Gastroesophageal sphincter (tissue), 4 donors: ENCODE measurements at places on chromosomes 13 and 19. TPM values are rescaled to one million over a fixed set of nuclear protein-coding genes. Genes with fewer than 3 reads are reported as not detected.

PGLYRP2 gene
- not detected for total RNA-seq

PSG1 gene
- 0.12 TPM for total RNA-seq

ATP8B3 gene
- 0.62 TPM for total RNA-seq

C13orf42 gene
- not detected for total RNA-seq

TMEM238 gene
- total RNA-seq: not detected

DNA sequence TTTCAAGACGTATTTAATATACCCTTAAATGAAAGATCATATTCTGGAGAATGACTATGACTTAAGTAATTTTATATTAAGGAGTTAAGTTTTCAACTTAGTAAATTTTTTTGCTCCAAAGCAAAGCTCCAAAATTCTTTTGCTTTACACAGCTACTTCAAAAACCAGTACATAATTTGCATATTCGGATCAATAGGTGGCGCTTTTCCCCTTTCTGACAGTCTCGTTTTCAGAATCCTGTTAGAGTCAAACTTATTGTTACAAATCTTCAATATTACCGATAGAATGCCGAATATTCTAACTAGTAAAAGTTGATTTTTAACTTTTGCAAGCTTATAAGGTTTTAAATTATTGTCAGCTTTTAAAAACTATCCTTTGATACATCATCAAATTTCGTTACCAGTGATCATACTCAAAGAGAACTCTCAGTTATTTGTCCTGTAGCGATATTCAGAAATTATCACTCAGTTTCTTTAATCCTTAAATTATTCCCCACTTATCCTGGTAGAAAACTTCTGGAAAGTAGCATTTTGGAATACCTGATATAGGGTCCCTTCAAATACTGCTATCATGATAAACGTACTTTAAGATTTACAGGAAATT lies 852.7 kb upstream of the KLHL1 start:
- H3K27me3 ChIP-seq: no peaks in the 10 kb centered on the region
- H3K4me3 ChIP-seq: no peak overlapping the region
- no peaks in the 10 kb centered on the region for H3K36me3 ChIP-seq

DNA sequence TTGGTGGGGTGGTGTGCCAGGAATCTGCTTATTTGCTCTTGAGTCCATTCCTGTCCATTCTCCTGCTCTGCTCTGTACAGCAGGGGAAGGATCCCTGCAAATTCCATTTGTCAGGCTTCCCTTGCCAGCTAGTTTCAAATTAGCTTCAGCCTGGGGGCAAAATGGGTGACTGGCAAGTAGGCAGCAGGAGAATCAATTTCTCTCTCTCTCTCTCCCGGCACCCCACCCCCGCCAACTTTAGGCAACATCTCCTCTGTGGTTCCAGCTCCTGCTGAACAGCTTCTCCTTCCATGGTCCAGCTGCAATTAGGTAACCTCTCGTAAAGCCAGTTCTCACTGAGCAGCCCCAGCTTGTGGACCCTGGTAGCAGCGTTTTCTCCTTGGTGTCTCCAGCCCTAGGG lies 6.7 kb upstream of the MYCBP2 start:
- ATAC-seq: no peak
- H3K27ac ChIP-seq: no peak overlapping the region
- H3K4me1 ChIP-seq: no peaks in the 10 kb centered on the region

DNA sequence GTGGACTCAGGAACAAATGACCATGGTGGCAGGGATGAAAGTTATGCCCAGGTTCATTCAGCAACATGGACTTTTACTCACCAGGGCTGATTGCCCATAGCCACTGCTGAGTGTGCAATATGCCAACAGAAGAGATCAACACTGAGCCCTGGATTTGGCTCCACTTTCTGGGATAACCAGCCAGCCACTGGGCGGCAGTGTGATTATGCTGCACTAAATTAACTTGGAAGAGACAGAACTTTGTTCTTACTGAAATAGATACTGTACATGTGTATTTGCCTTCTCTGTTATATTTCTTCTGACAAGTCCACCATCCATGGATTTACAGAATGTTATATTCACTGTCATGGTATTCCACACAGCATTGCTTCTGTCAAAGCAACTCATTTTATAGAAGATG lies 257.4 kb downstream of the TDRD3 start:
- H3K36me3 ChIP-seq: no peaks in the 10 kb centered on the region
- H3K27ac ChIP-seq: no peak overlapping the region
- no peaks in the 10 kb centered on the region for H3K27me3 ChIP-seq
- peak; percentile 41 for ATAC-seq

- no peak overlapping the region for H3K27ac ChIP-seq
- no peak for ATAC-seq
- H3K4me1 ChIP-seq: no peaks in the 10 kb centered on the region
- H3K36me3 ChIP-seq: peaks cover 52% of the 10 kb centered on the region
- no peak overlapping the region for H3K4me3 ChIP-seq
Measured at GRCh38 chr13:40933508-40934204, 85.5 kb downstream of the ELF1 start.

GRCh38 chr13:27792393-27793218 lies at the start of gene GSX1:
TSS of gene GSX1 (plus strand) at chr13:27792483. CDS start at chr13:27792691, 208 bp downstream.
- H3K4me1 ChIP-seq: no peaks in the 10 kb centered on the region
- peaks cover 100% of the 10 kb centered on the region for H3K27me3 ChIP-seq
- peak within 1 kb of the TSS; percentile 42 for H3K4me3 ChIP-seq
- H3K36me3 ChIP-seq: no peaks in the 10 kb centered on the region
- no peak within 1 kb of the TSS for H3K27ac ChIP-seq
- ATAC-seq: peak; percentile 71

GRCh38 chr13:112953591-112954487 lies 15.2 kb upstream of the MCF2L start:
- no peak overlapping the region for H3K4me3 ChIP-seq
- no peaks in the 10 kb centered on the region for H3K36me3 ChIP-seq
- H3K4me1 ChIP-seq: no peaks in the 10 kb centered on the region
- peaks cover 31% of the 10 kb centered on the region for H3K27me3 ChIP-seq

GRCh38 chr13:111117289-111117688 lies 2.2 kb downstream of the ARHGEF7 start:
- no peak for ATAC-seq
- H3K4me1 ChIP-seq: peaks cover 9% of the 10 kb centered on the region
- no peak overlapping the region for H3K27ac ChIP-seq
- H3K36me3 ChIP-seq: no peaks in the 10 kb centered on the region

GRCh38 chr13:112247471-112248405 lies 128.4 kb upstream of the SPACA7 start:
- peaks cover 8% of the 10 kb centered on the region for H3K27me3 ChIP-seq
- H3K4me3 ChIP-seq: no peak overlapping the region
- no peaks in the 10 kb centered on the region for H3K36me3 ChIP-seq
- ATAC-seq: no peak

- H3K27me3 ChIP-seq: no peaks in the 10 kb centered on the region
- H3K36me3 ChIP-seq: no peaks in the 10 kb centered on the region
- no peak overlapping the region for H3K27ac ChIP-seq
- no peaks in the 10 kb centered on the region for H3K4me1 ChIP-seq
- no peak overlapping the region for H3K4me3 ChIP-seq
Measured at GRCh38 chr13:38415233-38415632, 65.6 kb downstream of the UFM1 start.

- no peak overlapping the region for H3K4me3 ChIP-seq
- H3K27ac ChIP-seq: no peak overlapping the region
- no peaks in the 10 kb centered on the region for H3K4me1 ChIP-seq
Measured at GRCh38 chr19:815775-816499, 5.8 kb downstream of the PLPPR3 start.

GRCh38 chr19:29524912-29525831 lies 622 bp upstream of the VSTM2B start:
- no peaks in the 10 kb centered on the region for H3K36me3 ChIP-seq
- peaks cover 99% of the 10 kb centered on the region for H3K27me3 ChIP-seq
- H3K4me1 ChIP-seq: no peaks in the 10 kb centered on the region
- no peak for ATAC-seq
- H3K27ac ChIP-seq: no peak overlapping the region
- H3K4me3 ChIP-seq: no peak overlapping the region

DNA sequence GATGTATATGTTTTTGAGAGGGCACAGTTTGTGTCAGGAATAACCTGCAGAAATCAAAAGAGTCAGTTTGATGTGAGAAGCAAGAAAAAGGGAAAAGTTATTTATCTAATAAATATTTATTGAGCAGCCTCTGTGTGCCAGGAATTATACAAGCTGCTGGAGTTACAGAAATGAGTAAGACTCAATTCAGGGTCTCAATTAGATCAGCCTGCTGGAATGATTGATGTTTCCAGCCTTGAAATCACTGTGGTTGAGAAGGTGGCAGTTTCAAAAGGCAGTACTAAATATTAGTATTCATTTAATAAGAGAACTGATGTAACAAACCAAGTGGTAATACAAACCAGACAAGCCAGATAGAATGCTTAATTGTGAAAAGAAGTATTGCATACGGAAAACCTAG lies 782.4 kb upstream of the GPC6 start:
- no peak overlapping the region for H3K27ac ChIP-seq
- H3K4me3 ChIP-seq: no peak overlapping the region
- no peaks in the 10 kb centered on the region for H3K4me1 ChIP-seq
- no peak for ATAC-seq
- H3K36me3 ChIP-seq: no peaks in the 10 kb centered on the region
- H3K27me3 ChIP-seq: no peaks in the 10 kb centered on the region

DNA sequence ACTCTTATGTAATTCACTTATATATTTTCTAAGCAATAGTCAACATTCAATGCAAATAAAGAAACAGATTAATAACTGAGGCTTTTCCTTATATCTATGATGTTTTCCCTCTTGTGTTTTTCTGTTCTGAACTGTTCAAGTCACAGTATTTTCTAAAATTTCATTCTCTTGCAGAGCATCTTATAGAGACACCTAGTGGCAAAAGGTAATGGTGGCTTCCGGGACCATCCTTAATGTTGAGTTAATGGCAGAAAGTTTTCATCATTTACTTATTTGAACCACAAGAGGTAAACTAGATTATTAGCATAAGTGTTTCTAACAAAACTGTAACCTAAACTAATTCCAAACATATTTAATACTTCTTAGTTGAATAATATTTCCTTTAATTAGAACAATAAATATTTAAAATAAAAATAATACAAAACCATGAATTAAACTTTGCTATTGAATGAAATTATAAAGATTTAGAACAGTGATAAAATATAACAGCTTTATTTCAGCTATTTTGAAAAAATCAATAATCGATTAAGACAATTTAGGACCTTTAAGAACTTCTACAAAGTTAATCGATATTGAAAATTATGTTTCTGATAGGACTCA lies 1.7 kb upstream of the SLITRK5 start:
- H3K4me1 ChIP-seq: no peaks in the 10 kb centered on the region
- ATAC-seq: no peak
- H3K27ac ChIP-seq: no peak overlapping the region
- no peaks in the 10 kb centered on the region for H3K36me3 ChIP-seq

DNA sequence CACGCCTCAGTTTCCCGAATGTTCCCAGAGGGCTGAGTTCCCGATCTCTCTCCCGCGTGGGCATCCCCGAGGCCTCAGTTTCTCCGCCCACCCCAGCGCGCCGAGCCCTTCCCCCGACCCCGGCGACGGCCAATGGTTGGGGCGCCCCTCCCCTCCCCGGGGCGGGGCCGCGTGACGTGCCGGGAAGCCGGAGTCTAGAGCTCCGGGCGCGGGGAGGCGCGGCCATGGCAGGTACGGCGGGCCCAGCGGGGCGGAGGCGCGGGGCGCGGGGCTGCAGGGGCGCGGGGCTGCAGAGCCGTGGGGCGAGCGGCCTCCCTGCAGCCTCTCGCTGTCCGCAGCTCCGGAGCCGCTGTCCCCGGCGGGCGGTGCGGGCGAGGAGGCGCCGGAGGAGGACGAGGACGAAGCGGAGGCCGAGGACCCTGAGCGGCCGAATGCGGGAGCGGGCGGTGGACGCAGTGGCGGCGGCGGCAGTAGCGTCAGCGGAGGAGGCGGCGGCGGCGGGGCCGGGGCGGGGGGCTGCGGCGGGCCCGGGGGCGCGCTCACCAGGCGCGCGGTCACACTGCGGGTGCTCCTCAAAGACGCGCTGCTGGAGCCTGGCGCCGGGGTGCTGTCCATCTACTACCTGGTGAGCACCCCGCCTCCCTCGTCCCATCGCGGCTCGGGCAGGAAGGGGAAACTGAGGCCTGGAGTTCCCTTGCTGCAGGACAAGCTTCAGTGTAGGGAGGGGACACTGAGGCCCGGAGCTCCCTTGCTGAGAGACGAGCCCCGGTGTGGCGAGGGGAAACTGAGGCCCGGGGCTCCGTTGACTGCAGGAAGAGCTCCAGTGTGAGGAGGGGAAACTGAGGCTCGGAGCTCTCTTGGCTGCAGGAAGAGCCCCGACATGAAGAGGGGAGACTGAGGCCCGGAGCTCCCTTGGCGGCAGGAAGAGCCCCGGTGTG lies at the start of gene MPND:
Gene MPND (plus strand): TSS at position 193 of the 938 bp plus-strand sequence. CDS start 32 bp downstream, at position 225.
- H3K27ac ChIP-seq: peak within 1 kb of the TSS; percentile 98
- ATAC-seq: peak; percentile 85
- H3K27me3 ChIP-seq: no peaks in the 10 kb centered on the region

GRCh38 chr13:27083183-27083582 lies 88.4 kb downstream of the USP12 start:
- H3K27ac ChIP-seq: no peak overlapping the region
- no peak overlapping the region for H3K4me3 ChIP-seq
- no peak for ATAC-seq
- peaks cover 4% of the 10 kb centered on the region for H3K4me1 ChIP-seq

- peaks cover 25% of the 10 kb centered on the region for H3K4me1 ChIP-seq
- H3K27me3 ChIP-seq: no peaks in the 10 kb centered on the region
- peak within 1 kb of the TSS; percentile 90 for H3K27ac ChIP-seq
- H3K36me3 ChIP-seq: no peaks in the 10 kb centered on the region
- H3K4me3 ChIP-seq: no peak within 1 kb of the TSS
Measured at GRCh38 chr19:35901854-35902661, at the start of gene HCST. TSS of gene HCST (plus strand) at chr19:35902529. CDS start at chr19:35902594, 65 bp downstream.
